ENCODE measurements at places on chromosomes 3 and 15. TPM values are rescaled to one million over a fixed set of nuclear protein-coding genes. Genes with fewer than 3 reads are reported as not detected.

The CRELD1 gene
- 23.4 TPM for total RNA-seq

The SEMA6D gene
- total RNA-seq: not detected

The ATP2C1 gene
- total RNA-seq: 59.1 TPM

The RHOV gene
- total RNA-seq: 1.5 TPM

The ZDHHC19 gene
- not detected for total RNA-seq

The PHLDB2 gene
- total RNA-seq: 0.98 TPM

The TERC gene
- total RNA-seq: not detected

The CHRFAM7A gene
- not detected for total RNA-seq

The ALDH1A2 gene
- 0.57 TPM for total RNA-seq

The FYTTD1 gene
- total RNA-seq: 53.2 TPM

The CTXN2 gene
- 0.07 TPM for total RNA-seq

The AHSG gene
- total RNA-seq: not detected

The PTX3 gene
- not detected for total RNA-seq

The INSYN1 gene
- total RNA-seq: not detected

The ATP10A gene
- total RNA-seq: 48.0 TPM

The CIP2A gene
- 58.3 TPM for total RNA-seq

The OR5K1 gene
- total RNA-seq: not detected

The LRRC49 gene
- total RNA-seq: not detected

The FETUB gene
- not detected for total RNA-seq

The ERICH6 gene
- total RNA-seq: not detected

The WDR82 gene
- 106 TPM for total RNA-seq

Measured in activated CD4-positive, alpha-beta T cell treated with anti-CD3 and anti-CD28 coated beads, Interleukin-2, amount 10 ng/mL, durations not matched to agents 24 days and 14 days (primary cell).